ENCODE measurements at places on chromosomes 7 and 10.

DNA sequence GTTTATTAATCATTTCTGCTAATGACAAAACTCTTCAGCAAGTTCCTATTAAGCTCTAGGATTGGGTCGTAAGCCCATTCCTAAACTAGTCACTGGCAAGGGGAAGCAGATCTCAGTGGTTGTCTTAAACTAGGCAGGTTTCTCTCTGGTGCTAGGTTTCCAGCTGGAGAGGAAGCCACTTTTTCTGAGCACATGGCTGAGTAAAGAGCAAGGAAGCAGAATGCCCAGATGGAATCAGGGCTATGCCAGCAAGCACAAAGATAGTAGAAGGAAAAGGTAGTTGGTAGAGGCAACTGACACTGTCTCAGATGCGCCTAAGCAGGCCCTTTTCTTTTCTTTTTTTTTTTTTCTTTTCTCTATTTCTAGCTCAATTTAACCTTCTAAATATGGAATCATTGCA lies 224.9 kb downstream of the EXOC4 start:
- DNase-seq: no peak

DNA sequence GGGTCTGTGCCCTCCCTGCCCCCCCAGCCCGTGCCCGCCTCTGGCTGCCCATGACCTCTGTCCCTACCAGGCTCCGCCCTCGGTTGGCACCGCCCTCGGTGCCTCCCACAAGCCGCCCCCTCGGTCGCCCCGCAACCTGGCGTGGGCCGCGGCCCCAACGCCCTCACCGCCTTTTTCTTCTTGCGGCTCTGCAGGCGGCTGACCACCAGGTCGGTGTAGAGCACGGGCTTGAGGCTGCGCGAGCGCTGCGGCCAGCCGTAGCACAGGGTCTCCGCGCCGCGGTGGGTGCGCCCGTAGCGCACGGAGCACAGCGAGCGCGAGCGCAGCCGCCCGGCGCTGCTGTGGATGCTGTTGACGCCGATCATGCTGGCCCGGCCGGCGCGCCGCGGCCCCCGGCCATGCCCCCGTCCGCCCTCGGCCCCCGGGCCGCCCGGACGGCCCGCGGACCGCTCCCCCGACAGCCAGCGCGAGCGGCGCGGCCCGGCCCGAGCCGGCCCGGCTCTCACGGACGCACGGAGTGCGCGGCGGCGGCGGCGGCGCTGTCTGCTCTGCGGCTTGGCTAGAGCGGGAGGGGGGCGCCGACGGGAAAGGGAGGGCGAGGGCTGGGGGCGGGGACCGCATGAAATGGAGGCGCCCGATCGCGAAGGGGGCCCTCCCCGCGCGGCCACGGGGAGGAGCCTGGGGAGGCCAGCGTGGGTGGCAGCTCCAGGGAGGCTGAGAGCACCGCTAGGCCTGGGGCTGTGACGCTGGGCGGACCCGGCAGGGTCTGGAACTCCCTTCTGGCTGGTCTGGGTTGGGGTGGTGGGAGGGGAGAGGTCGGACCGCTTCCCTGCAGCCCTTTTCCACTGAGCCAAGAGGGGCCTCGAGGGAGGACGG lies 9.6 kb downstream of the PSD start:
- peak; percentile 66 for DNase-seq

- DNase-seq: no peak
Observed at GRCh38 chr7:93374345-93374940, 142.3 kb downstream of the VPS50 start.

GRCh38 chr7:55508221-55509011 lies 63.9 kb downstream of the VOPP1 start:
- no peak for DNase-seq

DNA sequence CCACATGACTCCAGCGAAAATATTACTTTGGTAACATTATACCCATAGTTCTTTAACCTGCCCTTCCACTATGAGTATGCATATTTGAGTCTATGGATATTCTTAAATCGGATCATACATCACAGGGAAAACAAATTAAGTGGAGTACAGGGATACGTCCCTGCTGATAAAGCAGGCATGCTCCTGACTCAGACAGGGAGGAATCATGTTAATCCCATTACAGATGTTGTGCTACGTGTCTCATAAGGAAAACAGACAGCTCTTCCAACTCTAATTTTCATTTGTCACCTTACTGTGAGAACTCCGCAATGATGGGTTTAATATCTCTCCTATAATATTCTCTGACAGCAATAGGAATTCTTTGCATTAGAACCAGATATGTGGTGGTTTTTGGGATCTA lies 469.5 kb upstream of the POM121L12 start:
- DNase-seq: no peak

- DNase-seq: no peak
Observed at GRCh38 chr7:47170516-47170915, 411.4 kb downstream of the TNS3 start.

DNA sequence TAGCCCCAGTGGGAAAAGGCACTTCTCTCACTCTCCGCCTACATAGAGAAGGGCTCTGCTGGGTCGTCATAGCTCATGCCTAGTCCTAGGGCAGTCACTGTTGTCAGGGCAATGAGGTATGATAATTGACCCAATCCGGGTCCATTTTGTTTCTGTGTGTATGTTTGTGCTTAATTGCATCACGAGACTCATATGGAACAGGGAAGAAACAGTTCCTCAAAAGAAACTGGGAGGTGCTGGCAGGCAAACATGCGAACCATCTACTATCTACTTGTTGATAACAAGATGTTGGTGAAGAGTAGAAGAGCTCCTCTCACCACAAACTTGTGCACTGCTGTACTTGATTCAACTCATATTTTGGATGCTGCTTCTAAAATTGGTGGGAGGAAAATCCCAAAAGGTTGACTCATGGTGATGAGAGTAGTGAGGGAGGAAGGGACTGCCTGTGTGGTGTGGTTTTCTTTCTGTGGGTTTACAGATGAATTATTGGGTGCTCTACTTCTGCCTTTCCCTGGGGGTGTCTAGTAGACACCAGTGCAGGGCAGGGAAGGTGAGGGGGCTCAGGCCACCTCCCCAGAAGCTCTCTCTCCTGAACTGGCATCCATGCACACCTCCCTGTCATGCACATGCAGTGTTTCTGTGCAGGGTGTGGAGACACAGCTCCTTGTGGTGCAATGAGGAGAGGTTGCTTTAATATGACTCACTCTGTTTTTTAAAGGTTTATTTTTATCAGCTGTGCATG lies 29.4 kb downstream of the LSMEM1 start:
- no peak for DNase-seq

DNA sequence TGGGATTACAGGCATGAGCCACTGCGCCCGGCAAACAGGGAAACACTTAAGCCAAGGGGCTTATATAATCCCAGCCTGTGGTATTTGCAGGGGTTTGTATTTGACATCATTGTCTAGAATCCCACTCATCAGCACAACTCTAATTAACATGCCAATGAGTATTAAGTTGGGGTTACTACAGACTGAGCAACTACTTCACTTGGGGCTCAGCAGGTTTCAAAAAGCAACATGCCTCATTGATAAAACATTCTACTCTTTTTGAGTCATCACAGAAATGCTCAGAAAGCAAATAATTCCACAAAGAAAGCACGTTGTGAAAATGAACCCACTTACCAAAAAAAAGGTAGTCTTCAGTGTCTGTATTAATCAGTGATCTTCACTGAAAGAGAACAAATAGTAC lies 236.9 kb upstream of the CELF2 start:
- DNase-seq: no peak

GRCh38 chr10:33287112-33287511 lies 47.4 kb downstream of the NRP1 start:
- DNase-seq: no peak

- DNase-seq: peak; percentile 43
Observed at GRCh38 chr7:128405471-128406313, 4.1 kb downstream of the IMPDH1 start.

GRCh38 chr7:22831602-22832305 lies 9.1 kb upstream of the TOMM7 start:
- no peak for DNase-seq

GRCh38 chr7:127792528-127793342 lies 140.7 kb downstream of the SND1 start:
- DNase-seq: no peak

GRCh38 chr10:33743429-33743857 lies 409.0 kb upstream of the NRP1 start:
- no peak for DNase-seq

DNA sequence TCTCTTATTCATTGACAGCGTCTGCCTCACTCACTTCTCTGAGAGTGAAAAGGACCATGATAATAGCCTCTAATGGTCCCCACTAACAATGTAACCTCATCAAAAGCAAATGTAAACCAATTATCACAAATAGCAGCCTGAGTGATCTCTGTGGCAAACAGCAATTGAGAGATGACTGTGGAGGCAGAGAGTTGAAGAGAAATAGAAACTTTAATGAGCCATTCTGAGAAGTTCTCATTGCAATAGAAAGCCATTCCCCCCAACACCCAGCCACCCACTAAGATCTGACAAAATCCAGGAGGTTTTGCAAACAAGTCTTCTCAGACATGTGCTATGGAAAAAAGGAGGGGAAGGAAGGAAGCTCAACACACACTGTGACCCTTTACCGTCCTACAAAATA lies 44.2 kb upstream of the RNF148 start:
- DNase-seq: no peak

- DNase-seq: no peak
Observed at GRCh38 chr10:124308811-124309210, 109.9 kb downstream of the OAT start.

DNA sequence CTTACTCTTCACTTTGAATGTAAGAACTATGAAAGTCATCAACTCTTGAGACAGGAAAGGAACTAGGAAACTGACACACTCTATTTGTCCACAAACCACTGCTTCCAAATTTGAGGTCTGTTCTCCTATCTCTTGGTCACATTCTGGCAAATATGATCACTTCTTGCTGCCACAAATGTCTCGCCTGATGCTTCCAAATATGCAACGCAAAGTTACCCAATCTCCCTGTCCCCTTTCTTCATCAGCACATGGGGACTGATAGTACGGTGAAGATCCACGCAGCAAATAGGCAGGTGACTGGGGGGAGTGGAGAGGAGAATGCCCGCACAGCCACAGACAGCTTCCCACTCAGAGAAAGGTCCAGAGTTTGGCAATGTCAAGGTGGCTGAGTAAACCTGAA lies 92.6 kb upstream of the TCF7L2 start:
- DNase-seq: no peak

- no peak for DNase-seq
Observed at GRCh38 chr7:33900501-33900900, 4.8 kb upstream of the BMPER start.

- no peak for DNase-seq
Observed at GRCh38 chr7:77808517-77808916, 9.9 kb downstream of the PHTF2 start.

DNA sequence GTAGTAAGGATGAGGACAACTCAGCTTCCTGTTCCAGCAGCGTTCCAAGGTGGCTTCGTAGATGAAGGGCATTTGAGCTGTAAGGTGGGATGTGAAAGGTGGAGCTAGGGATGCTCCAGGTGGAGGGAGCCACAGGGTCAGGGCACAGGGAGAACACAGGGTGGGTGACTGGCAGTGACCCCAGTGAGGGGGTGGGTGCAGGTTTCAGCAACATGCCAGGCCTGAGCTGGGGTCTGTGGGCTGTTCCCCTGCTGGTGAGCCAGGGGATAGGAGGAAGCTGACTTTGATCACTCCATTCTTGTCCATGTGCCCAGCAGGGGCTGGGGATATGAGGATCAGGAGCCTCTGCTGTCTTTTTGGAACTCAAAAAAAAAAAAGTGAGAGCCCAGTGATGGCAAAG lies 33.2 kb downstream of the CDH23 start:
- no peak for DNase-seq

GRCh38 chr7:105578496-105578895 lies 2.8 kb downstream of the EFCAB10 start:
- DNase-seq: no peak

Data from activated T-cell treated with anti-CD3 and anti-CD28 coated beads for 1 hour (primary cell).